ENCODE measurements at places on chromosomes 11 and 22.

GRCh38 chr11:124717786-124718651 is 21.7 kb upstream of the NRGN start:
- peak; percentile 22 for DNase-seq

DNA sequence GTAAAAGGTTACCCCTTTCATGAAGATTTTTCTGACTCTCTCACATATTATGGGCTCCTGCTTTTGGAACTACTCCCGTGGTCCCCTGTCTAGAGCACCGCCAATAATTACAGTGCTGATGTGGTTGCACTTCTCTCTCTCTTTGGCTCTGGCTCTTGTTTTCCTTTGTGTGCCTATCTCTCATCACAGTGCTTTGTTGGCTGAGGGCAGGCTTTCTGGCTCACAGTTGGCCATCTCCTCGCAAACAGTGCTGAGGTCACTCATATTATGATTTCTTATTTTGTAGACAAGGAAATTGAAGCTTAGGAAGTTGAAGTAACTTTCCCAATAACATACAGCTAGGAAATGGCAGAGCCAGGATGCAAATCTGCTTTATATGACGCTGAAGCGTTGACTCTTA is 192.5 kb downstream of the DDX10 start:
- no peak for DNase-seq

GRCh38 chr22:44801476-44801875 is 49.1 kb downstream of the ARHGAP8 start:
- DNase-seq: no peak

DNA sequence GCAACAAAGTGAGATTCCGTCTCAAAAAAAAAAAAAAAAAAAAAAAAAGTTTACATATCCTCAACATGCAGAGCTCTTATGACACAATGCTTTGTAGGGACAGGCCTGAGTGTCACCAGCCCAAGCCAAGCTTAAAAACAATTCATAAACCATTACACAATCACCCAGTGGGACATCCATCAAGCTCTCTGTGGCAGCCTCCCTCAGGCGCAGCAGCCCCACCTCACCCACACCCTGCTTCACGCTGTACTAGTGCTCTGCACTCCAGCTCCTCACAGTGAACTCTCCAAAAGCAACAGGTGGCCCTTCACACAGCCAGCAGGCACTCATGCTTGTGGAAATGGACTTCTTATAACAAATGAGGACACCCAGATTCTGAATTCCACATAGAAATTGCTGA is 3.5 kb upstream of the FOXRED2 start:
- no peak for DNase-seq

GRCh38 chr11:12761029-12761428 is 86.8 kb downstream of the TEAD1 start:
- DNase-seq: no peak

GRCh38 chr11:13777341-13777985 is 109.0 kb downstream of the FAR1 start:
- no peak for DNase-seq

- DNase-seq: no peak
These were observed 281.5 kb upstream of the NARS2 start for GRCh38 chr11:78856211-78856610.

GRCh38 chr11:46942172-46942571 is 5.6 kb downstream of the CSTPP1 start:
- no peak for DNase-seq

DNA sequence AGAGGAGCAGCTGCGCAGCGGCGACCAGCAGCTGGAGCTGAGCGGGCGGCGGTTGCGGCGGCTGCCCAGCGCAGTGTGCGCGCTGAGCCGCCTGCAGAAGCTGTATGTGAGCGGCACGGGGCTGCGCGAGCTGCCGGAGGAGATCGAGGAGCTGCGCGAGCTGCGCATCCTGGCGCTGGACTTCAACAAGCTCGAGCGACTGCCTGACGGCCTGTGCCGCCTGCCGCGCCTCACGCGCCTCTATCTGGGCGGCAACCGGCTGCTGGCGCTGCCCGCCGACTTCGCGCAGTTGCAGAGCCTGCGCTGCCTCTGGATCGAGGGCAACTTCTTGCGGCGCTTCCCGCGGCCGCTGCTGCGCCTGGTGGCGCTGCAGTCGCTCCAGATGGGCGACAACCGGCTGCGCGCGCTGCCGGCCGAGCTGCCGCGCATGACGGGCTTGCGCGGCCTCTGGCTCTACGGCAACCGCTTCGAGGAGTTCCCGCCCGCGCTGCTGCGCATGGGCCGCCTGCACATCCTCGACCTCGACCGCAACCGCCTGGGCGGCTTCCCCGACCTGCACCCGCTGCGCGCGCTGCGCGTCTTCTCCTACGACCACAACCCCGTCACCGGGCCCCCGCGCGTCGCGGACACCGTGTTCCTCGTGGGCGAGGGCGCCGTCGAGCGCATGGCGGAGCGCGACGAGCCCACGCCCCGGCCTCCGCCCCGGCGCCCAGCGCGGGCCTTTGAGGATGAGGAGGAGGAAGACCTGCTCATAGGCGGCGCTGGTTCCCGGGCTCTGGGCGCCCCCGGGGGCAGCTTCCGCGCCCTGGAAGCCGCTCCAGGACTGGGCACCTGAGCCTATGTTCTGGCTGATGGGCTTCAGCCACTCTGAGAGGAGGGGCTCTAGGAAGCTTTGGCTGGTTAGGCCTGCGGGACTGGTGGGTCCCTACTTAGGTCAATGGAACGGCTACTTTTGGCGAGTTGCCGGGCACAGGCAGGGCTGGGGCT is 787 bp downstream of the LRRC10B start:
- DNase-seq: peak; percentile 78

- DNase-seq: no peak
These were observed 1.5 kb downstream of the ZNRF3 start for GRCh38 chr22:28884747-28885350.

- DNase-seq: peak; percentile 69
These were observed 1120.9 kb upstream of the CCDC90B start for GRCh38 chr11:84407091-84407490.
